ENCODE measurements at places on chromosomes 2 and 18.

- DNase-seq = no peak
Observed at GRCh38 chr2:95002498-95002897, 23.0 kb upstream of the MAL start.

- no peak for DNase-seq
Observed at GRCh38 chr2:33380719-33381118, 95.7 kb upstream of the RASGRP3 start.

GRCh38 chr2:172908275-172908674, 167.4 kb upstream of the MAP3K20 start:
- no peak for DNase-seq

DNA sequence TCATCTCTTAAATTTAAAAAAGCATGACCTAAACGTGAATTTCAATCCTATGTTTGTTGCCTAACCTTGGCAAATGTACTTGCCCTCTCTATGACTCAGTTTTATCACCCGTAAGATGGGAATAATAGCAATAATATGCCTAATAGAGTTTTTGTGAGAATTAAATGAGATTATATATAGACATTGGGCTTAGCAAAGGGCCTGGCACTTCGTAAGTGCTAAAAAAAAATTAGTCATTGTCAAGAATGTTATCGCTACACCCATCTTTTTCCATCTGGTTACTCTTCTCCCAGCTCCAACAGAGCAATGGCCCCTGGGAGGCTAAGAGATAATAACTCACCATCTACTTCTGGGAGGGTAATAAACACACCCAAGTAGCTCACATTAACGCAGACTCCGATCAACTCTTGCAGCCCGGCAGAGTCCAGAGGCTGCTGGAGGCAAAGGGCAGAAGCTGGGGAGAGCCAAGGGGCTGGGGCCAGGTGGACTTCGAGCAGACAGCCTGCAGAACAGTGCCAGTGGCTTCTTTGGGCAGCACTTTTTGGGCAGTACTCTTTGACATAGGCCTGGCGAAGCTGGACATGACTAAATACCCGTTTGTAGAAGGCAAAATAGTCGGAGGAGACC, 63.9 kb upstream of the STPG4 start:
- no peak for DNase-seq

GRCh38 chr2:165293440-165294420, 54.5 kb downstream of the SCN2A start:
- no peak for DNase-seq

DNA sequence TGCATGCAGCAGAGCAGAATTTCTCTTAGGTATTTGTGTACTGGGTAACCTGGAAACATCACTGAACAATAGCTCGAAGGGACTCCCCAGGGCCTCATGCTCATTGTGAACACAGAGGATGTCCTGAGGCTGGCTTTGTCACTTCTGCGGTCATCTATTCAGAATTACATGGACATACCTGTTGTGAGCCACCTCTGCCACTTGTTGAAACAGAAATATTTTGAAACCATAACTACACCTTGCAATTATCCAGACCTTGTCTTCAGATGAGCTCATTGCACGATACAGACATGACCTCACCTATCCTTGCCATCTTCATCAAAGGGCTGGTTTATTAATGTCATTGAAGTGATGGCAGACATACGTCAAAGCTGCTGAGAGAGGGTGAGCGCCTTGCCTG, 23.4 kb upstream of the CREG2 start:
- DNase-seq = no peak

- no peak for DNase-seq
Observed at GRCh38 chr2:67137699-67138098, 259.4 kb upstream of the ETAA1 start.

DNA sequence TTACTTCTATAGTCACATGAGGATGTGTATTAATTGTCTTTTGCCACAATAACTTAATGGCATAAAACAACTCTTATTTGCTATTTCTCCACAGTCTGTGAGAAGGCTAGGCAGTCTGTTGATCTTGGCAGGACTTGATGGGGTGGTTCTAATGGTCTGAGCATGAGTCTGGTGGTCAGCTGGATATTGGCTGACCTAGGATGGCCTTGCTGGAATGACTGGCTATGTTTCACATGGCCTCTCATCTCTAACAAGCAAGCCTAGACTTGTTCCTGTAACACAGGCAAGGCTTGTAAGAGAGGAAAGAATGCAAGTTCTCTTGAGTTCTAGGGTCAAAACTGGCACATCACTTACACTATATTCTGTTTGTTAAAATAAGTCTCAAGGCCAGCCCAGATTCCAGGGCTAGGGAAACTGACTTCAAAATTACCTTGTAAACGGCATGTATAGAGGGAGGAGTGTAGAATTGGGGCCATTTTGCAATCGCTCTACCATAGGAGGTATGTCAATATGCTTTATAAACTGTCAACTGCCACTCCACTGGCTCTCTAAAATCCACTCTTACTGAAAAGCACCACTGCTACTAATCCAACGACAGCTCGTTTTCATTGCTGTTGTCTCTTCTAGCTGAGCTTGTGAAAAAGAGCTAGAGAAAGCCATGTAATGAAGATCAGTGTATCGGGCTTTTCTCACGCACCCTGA, 325.0 kb upstream of the PKDCC start:
- no peak for DNase-seq

- DNase-seq = no peak
Observed at GRCh38 chr2:168311261-168311910, 64.0 kb upstream of the STK39 start.

GRCh38 chr18:68555879-68556301, 159.0 kb downstream of the TMX3 start:
- DNase-seq = no peak

- DNase-seq = no peak
Observed at GRCh38 chr2:191627518-191627917, 50.4 kb upstream of the NABP1 start.

- DNase-seq = no peak
Observed at GRCh38 chr2:116132833-116133232, 1681.7 kb upstream of the DDX18 start.

- DNase-seq = no peak
Observed at GRCh38 chr2:74021407-74021755, 36.7 kb downstream of the TET3 start.

- DNase-seq = no peak
Observed at GRCh38 chr2:12110481-12110880, 364.0 kb downstream of the LPIN1 start.

DNA sequence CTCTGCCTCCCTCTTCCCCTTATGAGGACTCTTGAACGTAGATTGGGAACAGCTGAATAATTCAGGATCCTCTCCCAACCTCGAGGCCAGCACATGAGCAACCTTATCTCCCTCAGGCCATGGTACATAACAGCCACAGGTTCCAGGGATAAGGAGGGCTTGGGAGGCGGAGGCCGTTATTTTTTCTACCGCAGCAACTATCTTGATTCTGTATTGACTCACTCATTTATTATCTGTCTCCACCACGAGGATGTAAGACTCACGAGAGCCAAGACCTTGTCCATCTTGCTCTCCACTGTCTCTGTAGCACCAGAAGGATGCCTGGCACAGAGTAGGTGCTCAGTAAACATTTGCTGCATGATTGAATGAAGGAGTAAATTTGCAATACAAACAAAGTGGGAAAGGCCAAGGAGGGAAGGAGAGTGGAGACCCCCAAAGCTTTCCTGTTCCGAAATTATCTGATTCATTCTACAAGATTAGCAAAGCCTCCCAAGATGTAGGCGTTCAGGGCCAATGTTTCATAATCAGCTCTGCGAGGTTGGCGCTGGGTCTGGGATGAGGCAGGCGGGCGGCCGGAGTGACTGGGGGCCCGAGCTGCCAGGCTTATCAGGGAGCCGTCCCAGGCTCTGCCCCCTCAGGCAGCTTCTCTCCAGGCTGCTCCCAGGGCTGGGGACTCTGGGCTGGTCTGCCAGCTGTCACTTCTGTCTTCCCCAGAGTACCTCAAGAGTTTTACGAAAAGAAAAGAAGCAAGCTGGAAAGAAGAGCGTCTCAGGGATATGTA, 31.6 kb downstream of the INPP5D start:
- DNase-seq = no peak

GRCh38 chr2:178859730-178860129, 52.5 kb upstream of the TTN start:
- no peak for DNase-seq

- no peak for DNase-seq
Observed at GRCh38 chr2:46962751-46963150, 47.1 kb upstream of the MCFD2 start.

- no peak for DNase-seq
Observed at GRCh38 chr2:142165790-142166189, 35.0 kb upstream of the LRP1B start.

DNA sequence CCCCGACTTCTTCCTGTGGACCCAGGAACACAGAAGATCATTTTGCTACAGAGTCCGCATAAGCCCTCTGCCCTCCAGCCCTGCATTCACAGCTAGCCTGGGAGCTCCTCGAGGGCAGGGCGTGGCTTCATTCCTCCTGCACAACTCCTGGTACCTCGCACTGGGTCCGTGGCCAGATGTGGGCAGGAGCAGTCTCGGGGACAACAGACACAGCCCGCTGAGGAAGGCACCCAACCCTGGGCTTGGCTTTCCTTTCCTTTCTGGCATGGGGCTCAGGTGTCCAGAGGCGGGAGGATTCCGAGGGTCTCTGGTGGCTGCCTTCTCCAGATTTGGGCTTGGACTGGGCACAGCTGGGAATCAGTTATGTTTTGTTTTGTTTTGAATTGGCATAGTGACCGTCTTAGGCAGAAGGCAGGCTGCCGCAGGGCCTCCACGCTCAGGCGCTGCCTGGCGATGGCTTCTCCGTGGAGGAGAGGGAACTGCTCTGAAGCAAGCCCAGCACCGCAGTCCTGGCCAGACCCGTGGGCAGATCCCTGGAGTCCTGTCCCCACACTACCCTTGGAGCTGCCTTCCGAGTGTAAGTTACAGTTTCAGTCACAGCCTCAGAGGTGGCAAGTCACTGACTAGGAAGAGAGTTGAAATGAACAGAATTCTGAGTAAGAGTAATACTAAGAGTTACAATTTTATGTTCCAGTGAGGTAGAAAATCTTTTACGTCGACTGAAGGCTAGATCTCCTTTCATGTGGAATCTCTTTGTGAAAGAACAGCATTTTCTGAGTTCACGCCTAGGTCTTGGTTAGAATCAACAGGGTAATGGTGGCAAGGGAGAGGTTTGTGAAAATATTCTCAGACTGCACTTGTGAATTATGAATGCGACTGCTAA, 47.9 kb downstream of the LDLRAD4 start:
- DNase-seq = no peak

- no peak for DNase-seq
Observed at GRCh38 chr2:187505065-187505672, 49.1 kb downstream of the TFPI start.

DNA sequence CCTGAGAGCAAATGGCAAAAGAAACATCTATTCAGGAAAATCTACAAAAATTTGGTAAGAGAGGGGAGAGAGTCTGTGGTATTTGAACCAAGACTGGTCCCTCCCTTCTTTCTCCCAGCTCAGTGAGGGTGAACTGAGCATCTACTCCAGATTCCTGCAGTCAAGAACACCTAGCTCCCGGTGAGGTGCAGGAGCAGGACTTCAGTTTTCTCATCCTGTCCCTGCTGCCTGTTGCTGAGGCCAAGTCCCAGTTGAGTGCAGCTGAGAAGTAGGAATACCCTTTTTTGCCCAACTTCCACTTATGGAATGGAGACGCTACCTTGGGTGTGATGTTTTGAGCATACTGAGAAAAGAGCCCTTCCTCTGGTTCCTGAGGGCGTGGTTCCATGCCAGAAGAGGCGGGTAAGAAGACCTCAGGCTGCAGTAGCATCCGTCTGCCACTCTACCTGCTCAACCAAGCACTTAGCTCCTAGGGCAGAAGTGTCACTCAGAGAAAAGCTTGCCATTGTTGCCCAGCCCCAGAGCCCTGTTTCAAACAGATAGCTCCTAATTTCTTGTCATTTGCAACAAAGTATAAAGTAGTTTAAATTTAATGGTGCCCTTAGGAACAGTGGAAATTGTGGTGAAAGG, 112.9 kb downstream of the SOS1 start:
- no peak for DNase-seq

DNA sequence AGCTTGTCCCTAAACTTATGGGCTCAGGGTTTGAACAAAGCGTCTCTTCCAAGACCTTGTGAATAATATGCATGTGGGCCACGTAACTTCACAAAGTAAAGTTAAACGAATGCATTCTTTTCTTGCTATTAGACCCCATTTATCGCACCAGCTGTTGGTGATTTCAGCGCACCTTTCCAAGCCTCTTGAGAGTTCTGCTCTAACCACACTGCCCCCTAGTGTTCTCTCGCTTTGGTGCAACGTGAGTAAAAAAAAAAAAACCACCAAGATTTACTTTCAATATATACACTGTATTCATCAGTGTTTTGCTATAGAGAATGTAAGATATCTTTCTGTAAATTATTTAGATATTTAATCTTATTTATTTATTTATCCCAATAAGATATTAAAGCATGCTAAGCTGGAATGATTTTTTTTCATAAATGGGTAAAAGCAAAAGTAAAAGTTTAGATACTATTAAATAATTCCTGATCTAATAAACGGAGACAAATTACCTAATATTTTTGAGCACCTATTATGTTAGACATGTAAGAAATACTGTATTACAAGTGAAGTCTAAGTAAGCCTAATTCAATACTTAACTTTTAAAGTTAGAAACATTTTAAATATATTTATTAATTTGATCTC, 459.5 kb downstream of the DLGAP1 start:
- DNase-seq = no peak

- no peak for DNase-seq
Observed at GRCh38 chr18:29588446-29589100, 1411.6 kb upstream of the CDH2 start.

GRCh38 chr2:241379481-241380480, 23.7 kb downstream of the FARP2 start:
- DNase-seq = no peak

DNA sequence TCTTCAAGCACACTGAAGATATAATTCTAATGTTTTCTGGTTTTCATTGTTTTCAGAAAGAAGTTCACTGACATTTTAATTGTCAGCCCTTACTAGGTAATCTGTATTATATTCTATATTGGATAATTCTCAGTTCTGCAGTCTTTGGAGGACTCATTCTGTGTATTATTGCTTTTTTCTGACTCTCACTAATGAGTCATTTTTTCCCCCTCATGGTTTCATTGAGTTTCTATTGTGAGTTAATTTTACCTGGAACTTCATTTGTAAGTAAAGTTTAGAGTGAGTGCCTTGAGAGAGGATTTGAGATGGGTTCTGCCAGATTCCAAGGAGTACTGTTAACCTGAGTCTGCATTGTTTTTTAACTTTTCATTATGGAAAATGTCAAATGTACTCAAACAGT, 90.4 kb upstream of the LYPD1 start:
- DNase-seq = no peak

- DNase-seq = no peak
Observed at GRCh38 chr18:68428661-68429060, 286.2 kb downstream of the TMX3 start.

- no peak for DNase-seq
Observed at GRCh38 chr2:225998653-225999052, 599.1 kb downstream of the NYAP2 start.

GRCh38 chr18:11689669-11690565, 853 bp downstream of the GNAL start:
- no peak for DNase-seq

- no peak for DNase-seq
Observed at GRCh38 chr2:174400853-174401252, 5.3 kb downstream of the SCRN3 start.

- no peak for DNase-seq
Observed at GRCh38 chr18:74303936-74304335, 11.7 kb upstream of the C18orf63 start.

All from esophagus squamous epithelium (tissue), 5 donors.